ENCODE measurements at places on chromosomes 3 and 15.

DNA sequence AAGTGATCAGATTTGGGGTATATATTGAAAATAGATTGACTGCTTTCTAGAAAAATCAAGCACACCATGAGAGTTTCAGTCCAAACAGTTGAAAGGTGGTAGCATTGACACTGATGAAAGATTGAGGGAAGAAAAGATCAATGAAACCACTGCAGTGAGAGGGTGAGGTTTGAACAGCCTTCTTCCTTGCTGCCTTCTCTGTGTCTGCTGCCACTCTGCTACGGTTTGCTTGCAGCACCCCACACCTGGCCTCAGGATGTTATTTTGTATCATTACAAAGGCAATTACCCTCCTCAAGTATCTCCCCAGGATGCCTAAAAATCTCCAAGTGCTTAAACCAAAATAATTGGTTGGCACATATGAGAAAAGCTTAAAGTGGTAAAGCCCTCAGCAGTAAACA lies 683.6 kb upstream of the ARPP21 start:
- DNase-seq: no peak

DNA sequence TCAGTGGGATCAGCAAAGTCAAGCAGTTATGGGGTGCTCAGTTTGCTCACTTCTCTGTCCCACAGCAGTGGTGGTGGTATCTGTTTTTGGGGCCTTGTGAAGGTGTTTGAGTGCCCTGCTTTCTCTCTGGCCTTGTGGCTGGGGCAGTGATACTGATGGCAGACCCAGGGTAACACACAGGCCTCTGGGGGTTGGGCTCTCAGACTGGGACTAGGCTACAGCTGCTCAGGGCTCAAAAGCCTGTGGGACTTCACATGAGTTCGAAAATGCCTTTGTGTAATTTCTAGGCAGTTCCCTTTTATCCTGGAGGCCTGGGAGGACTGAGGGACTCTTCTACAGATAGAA lies 75.3 kb downstream of the STXBP5L start:
- no peak for DNase-seq

GRCh38 chr3:140917772-140918171 lies 23.9 kb upstream of the SLC25A36 start:
- DNase-seq: no peak

GRCh38 chr3:196365736-196366135 lies 27.5 kb upstream of the TM4SF19 start:
- DNase-seq: no peak

DNA sequence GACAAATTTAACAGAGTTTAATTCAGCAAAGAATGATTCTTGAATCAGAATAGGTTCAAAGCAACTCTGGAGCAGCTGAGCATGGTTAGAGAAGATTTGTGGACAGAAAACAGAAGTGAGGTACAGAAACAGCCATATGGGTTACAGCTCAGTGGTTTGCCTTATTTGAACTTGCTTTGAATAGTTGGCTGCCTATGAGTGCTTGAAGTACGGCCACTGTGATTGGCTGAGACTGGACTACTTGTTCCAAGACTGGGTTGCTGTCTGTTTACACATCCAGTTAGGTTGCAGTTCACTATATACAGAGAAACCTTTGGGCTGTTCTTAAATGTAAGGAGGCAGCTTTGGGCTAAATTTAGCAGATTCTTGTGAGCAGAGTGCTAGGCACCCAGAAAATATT lies 79.4 kb upstream of the CADPS start:
- no peak for DNase-seq

DNA sequence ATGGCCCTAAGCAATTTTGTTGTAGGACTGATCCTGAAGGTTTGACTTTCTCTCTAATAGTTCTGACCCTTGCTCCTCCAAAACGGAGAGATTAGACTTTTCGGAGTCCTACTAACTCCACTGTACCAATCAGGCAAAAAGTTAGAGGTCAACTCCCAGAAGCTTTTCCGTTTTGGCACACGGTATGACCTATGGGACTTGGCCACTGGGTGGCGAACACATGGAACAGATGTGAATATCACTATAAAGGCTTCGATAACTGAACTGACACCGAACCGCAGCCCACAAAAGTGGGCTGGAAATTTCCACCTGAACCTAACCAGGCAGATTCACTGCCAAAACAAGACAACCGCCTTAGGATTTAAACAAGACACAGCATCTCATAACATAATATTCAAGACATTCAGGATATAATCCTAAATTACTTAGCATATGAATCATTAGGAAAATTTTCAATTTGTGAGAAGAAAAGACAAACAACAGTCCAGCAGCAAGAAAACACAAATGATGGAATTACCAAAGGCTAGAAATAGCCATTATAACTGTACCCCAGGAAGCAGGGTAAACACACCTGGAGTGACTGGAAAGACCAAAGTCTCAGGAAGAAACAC lies 12.2 kb upstream of the TM2D3 start:
- no peak for DNase-seq

Measured in stimulated activated CD4-positive, alpha-beta T cell treated with anti-CD3 and anti-CD28 coated beads, Interleukin-12 subunit alpha, Interleukin-12 subunit beta, amount 100 ng/mL, for 4 hours (primary cell).